Substantia nigra (tissue), 51 donors: ENCODE measurements at places on chromosomes 5 and 9.
A peak's percentile ranks its signal among the peaks of the same experiment; 100 is the strongest.

- DNase-seq, result no peak
Measured at GRCh38 chr9:106321394-106322180, 541.4 kb upstream of the ZNF462 start.

DNA sequence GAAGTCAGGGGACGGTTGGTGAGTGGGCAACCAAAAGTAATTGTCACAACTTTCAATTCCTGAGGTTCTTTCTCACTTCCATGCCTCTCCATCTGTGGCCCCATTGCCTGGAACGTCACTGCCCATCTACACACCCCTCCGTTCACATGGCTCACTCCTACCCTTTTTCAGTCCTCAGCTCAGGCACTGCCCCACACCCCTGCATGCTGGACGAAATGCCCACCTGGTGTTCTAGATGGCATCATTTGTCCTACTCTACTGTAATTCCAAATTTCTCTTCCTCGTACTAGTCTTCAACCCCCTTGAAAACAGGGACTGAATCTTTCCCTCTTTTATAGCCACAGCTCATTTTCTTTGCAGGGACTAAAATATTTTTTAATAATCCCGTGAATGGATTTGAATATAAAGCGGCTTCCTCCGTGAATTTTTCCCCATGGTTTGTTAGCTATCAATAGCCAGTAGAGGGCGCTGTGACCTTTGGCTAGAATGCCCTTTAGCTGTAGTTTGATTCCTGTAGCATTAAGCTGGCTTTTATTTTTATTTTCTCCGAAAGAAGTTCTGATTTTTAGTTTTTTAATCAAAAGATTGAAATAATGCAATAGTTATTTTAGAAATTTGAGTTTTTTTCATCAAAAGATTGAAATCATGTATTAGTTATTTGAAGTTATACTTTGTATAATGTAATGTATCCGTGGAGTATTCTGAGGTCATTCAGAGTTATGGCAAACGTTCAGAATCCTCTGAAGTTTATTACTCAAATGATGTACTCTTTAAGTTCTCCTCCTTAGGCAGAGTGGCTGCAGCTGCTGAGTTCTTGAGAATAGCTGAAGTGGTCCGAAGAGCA, 232.1 kb downstream of the SH3GL2 start:
- DNase-seq, result peak; percentile 34

DNA sequence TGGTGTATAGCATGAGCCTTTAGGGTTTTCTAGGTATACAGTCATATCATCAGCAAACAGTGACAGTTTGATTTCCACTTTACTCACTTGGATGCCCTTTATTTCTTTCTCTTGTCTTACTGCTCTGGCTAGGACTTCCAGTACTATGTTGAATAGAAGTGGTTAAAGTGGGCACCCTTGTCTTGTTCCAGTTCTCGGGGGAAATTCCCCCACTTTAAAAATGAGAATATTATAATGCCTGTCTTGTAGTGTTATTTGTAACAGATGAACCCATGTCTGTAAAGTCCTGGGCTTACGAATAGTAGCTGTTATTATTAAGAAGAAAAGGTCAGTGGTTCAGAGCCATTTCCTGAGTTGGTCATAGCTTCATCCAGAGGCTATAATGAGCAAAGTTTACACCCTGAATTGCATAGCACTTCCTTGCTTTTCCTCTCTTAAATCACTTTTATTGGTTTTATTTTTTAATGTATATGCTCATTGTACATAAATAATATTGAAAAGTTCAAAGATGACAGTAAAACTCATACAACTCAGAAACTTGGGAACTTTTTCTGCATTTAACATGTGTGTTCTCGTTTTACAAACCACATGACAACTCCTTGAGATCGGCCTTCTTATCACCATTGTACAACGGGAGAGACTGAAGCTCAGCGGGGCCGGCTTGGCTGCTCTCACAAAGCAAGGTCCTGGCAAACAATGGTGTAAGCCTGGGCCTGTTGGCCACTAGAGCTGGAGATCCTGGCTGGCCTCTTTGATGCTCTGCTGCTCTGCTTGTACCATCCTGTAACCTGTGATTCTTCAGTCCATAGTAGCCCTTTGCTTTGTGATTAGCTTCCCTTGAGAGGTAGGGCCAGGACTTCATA, 85.2 kb downstream of the CYFIP2 start:
- DNase-seq, result no peak

DNA sequence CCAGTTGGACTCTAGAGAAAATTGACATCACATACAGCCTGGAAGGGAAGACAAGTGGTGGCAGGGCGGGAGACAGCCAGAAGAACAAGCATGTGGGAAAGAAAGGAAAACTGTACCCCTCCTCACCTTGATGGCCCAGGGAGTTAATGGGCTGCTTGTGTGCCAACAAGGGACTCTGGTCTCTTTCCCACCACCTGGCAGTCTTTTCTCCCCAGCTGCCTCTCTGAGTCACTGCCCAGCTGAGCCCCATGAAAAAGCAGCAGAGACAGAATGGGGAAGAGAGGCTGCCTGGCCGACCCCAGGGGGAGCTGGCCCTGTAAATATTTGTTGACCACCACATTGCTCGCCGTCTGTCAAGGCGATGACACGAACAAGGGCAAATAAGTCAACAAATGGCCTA, 359.4 kb downstream of the ENC1 start:
- no peak for DNase-seq

DNA sequence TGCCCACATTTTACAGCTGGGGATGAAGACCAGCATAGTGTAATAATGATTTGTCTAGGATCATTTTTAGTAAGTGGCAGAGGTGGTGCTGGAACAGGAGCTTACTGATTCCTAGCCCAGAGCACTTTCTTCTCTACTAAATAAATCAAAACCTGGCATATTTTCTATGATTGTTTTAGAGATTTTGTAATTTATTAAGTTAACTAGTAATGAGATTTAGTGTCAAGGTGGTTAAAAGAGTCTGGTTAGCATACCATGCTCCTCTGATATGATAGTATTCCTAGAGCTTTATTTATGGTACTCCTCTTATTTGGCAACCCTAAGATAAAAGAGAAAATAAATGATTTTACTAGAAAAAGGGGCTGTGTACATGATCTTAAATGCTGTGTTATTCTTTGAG, 604.0 kb downstream of the ISL1 start:
- no peak for DNase-seq

DNA sequence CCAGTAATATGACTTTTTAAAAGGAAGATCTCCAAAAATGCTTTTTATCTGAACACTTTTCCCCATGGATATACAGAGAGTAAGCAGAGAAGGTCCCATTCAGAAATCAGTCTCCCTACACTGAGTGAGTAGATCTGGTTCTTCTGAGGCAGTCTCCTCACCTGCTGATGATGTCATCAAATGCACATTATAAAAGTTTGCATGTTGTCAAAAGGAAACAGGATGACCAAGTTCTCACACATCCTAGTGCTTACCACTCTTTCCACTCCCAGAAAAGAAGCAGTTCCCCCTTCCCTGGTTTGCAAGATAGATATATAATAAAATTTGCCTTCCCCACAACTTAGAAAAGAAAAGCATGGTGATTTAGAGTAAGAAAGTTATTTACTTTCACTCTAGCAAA, 180.5 kb downstream of the RAB3C start:
- DNase-seq, result no peak

DNA sequence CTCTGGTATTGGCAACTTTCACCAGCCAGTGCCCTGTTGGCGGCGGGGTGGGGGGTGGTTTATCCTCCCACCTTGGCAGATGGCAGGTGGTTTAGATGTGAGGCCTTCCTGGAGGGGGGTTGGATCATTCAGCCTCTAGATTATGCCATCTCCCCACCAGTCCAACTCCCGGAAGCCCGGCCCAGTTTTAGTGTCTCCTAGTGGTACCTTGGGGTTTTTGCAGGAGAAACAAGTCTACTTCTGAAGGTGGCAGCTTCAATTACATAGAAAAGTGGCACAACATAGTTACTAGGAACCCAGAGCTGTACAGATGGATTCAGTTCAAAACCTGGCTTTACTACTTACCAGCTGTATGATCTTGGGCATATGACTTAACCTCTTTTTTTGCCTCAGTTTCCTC, 11.3 kb downstream of the PRLR start:
- DNase-seq, result no peak

GRCh38 chr5:104305602-104306001, 743.0 kb upstream of the NUDT12 start:
- DNase-seq, result no peak

DNA sequence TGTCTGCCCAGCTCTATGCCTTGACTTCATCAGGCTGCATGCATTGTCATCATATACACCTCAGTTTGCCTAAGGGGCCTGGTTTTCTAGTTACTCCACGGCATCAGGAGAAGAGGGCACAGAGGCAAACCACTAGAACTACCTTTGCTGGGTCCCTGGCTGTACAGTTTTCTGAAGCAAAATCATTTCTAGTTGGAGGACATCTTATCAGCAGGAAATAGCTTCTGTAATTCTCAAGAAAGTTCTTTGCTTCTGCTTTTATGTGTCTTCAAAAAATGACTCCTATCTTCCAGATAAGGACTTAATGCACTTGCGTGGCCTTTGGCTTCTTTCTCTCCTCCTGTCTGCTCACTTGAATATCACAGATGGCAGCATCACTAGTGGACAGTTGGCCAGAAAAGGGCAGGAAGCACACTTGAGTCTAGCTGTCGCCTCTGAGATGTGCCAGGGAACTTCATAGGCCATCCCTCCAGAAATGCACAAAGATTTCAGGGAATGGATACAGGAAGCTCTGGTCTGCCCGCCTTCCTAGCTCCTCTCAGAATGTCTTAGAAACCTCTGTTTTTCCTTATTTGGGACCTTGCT, 22.4 kb upstream of the LTC4S start:
- no peak for DNase-seq

GRCh38 chr5:14464671-14465070, 116.9 kb upstream of the OTULINL start:
- DNase-seq, result no peak

GRCh38 chr9:136750526-136750925, 2.2 kb upstream of the LCN6 start:
- DNase-seq, result no peak

DNA sequence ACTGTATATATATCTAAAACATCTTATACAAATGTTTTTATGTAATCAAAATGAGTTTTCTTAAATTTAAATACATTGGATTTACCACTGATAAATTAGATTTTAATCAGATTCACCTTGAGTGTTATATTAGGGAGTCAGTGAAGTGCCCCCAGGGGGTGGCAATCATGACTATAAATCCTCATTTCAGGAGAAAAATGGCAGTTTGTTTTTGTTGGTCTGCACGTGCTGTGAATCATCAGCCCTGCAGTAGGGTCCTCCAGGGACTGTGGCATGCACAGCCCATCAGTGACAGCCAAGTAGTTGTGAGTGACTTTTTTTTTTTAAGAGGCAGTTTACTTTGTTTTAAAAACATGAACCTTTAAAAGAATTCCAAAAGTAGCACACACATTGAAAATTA, 65.2 kb downstream of the ZSWIM6 start:
- no peak for DNase-seq
